ENCODE measurements at places on chromosomes 12 and 14. TPM values are rescaled to one million over a fixed set of nuclear protein-coding genes. Genes with fewer than 3 reads are reported as not detected.
A peak's percentile ranks its signal among the peaks of the same experiment; 100 is the strongest.

GRCh38 chr14:54715239-54715638 lies 148.3 kb downstream of the SAMD4A start:
- no peak for DNase-seq
- H3K4me1 ChIP-seq: peaks cover 15% of the 10 kb centered on the region
- no peak overlapping the region for H3K27ac ChIP-seq
- peaks cover 4% of the 10 kb centered on the region for H3K36me3 ChIP-seq
- no peak overlapping the region for H3K4me3 ChIP-seq

GRCh38 chr12:60391051-60391450 lies 795.2 kb downstream of the SLC16A7 start:
- H3K4me1 ChIP-seq: no peaks in the 10 kb centered on the region
- no peaks in the 10 kb centered on the region for H3K27me3 ChIP-seq
- no peaks in the 10 kb centered on the region for H3K36me3 ChIP-seq

DNA sequence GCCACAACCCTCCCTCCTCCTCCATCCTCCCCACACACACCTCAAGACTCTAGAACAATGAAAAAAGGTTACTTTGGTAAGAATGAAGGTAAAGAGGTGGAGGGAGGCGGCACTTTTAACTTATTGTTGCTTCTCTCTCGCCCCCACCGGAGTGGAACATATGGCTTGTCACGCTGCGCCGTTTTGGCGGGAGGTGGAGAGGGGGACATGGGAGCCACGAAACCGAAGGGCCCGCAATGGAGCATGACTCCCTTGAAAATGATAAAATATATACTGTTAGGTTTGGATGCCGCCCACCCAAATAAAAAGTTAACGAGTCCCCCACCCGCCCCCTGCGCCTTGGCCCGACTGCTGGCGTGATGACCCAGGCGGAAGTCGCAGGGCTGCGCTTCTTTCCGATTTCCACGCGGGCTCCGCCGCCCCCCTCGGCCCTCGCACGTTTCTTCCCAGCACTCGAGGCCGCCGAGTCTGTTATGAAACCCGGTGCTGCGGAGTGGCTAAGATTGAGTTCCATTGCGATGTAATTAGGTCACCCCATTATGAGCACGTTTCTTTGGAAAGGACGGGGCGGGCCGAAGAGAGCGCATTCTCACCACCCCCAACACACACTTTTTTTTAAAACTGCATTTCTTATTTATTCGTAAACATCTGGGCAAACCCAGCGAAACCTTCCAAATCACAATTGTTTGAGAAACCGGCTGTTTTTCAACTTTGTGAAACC lies 1.4 kb upstream of the ZFP36L1 start:
- peak overlapping the region; percentile 87 for H3K4me3 ChIP-seq
- H3K27me3 ChIP-seq: no peaks in the 10 kb centered on the region
- H3K4me1 ChIP-seq: peaks cover 40% of the 10 kb centered on the region
- DNase-seq: peak; percentile 85

GRCh38 chr12:92945659-92946220 lies 16.6 kb upstream of the EEA1 start:
- DNase-seq: no peak
- H3K4me3 ChIP-seq: no peak overlapping the region
- H3K27ac ChIP-seq: no peak overlapping the region
- no peaks in the 10 kb centered on the region for H3K27me3 ChIP-seq

Gene HAL
- total RNA-seq: 0.38 TPM

Gene ANKS1B
- 1.1 TPM for total RNA-seq

Gene TAC3
- total RNA-seq: not detected
